ENCODE measurements at places on chromosomes 6 and 20.

- no peak for DNase-seq
Observed at GRCh38 chr6:167079853-167080297, 43.0 kb upstream of the CCR6 start.

- peak; percentile 96 for DNase-seq
Observed at GRCh38 chr6:145147981-145148749, 587.2 kb downstream of the EPM2A start.

GRCh38 chr6:26596579-26597388 lies at the start of gene ABT1:
Gene ABT1 (plus strand): TSS chr6:26596953. CDS start chr6:26596983, 30 bp downstream.
- DNase-seq, result peak; percentile 99

DNA sequence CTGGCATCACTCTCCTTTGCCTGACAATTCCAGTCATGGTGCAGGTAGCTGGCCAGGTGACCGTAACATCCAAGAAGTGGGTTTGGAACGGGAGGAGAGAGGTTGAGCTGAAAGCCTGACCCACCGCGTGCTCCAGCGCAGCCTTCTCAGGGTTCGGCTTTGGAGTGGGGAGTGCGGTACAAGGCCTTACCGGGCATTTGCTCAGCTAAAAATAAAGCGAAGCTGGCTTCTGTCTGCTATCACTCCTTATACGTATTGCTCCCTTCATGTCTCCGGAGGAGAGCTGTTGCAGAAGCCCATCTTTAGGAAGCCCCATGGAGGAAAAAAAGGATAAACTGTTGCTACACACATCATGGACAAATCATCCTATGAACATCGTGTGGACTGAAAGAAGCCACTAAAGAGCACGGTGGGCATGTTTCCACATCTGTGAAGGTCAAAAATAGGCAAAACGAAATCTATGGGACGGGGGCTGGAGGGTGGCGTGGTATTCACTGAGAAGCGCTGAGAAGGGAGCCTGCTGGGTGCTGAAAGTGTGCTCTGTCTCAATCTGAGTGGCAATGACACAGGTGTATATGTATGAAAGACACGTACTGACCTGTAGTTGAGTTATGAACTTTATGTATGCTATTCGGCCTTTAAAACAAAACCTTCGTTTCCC lies 57.2 kb upstream of the TAB2 start:
- DNase-seq, result no peak

DNA sequence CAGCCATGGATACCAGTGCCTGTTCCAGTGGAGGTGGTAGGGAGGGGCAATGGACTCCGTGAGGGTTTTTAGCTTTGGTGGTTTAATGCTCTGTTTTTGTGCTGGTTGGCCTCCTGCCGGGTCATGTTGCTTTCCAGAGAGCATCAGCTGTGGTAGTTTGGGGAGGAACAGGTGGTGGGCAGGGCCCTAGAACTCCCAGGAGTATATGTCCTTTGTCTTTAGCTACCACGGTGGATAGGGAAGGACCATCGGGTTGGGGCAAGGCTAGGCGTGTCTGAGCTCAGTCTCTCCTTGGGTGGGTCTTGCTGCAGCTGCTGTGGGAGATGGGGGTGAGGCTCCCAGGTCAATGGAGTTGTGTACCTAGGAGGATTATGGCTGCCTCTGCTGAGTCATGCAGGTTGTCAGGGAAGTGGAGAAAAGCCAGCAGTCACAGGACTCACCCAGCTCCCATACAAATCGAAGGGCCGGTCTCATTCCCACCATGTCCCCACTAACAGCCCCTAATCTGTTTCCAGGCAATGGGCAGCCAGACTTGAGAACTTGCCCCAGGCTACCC lies 38.9 kb downstream of the MRAP2 start:
- DNase-seq, result no peak

DNA sequence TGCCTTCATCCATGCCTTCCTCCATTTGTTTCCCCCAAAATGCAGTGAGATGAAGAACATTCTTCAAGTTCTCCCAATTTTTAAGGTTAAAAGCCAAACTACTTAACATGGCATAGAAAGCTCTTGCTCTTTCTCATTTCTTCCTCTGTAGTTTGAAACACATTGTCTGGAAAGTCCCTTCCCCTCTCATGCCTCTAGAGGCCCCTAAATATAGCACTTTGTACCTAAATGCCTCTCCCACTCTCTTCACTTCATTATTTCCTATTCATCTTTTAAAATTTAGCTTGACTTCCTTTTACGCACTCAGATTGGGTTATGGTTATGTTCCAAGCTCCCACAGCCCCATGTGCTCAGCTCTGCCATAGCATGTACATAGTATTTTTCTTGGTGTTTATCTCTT lies 389.3 kb downstream of the HDGFL1 start:
- DNase-seq, result no peak

GRCh38 chr6:27019651-27020552 lies 227.6 kb upstream of the PRSS16 start:
- DNase-seq, result peak; percentile 94

- no peak for DNase-seq
Observed at GRCh38 chr6:40426346-40427066, 160.7 kb downstream of the LRFN2 start.

DNA sequence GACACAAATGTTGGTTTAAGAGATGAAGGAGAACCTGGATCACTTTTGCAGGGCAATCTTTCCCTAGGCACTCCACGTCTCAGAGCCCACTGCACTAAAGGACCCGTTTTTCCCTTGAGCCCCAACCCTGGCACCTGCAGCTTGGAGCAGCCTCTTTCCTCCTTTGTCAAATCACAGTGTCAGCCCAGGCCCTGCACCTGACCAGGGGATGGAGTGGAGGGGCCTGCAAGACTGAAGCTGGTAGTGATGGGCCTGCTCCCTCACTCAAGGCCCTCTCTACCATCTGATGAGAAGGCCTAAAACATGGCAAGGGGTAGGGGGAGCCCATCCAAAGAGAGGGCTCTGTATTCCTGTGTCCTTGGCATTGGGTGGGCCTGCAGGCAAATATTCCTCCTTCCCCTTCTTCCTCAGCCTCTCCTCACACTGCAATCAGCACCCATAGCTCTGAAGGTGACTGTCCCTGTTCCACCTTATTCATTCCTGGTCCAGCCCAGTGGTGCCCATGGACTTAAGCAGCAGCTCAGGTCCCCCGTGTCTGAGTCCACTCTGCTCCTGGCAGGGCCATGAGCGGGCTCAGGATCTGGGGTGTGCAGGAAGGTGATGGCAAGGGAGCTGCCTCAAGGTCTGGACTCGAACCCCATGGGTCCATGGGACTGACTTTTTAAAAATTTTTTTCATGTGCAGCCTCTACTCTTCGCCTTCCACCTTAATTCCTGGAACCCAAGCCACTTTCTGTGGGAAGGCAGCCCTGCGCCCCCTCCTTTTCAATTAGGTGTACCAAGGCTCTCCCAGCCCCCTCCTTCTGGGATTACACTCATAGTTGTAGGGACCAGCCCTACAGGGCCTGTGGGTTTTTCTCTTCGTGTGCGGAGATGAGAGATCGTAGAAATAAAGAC lies 6.7 kb downstream of the RAET1G start:
- no peak for DNase-seq

GRCh38 chr6:148674306-148674705 lies 72.5 kb upstream of the UST start:
- DNase-seq, result no peak

- peak; percentile 24 for DNase-seq
Observed at GRCh38 chr6:53294095-53294494, 54.7 kb downstream of the ELOVL5 start.

- no peak for DNase-seq
Observed at GRCh38 chr6:90464507-90464906, 122.4 kb downstream of the MAP3K7 start.

DNA sequence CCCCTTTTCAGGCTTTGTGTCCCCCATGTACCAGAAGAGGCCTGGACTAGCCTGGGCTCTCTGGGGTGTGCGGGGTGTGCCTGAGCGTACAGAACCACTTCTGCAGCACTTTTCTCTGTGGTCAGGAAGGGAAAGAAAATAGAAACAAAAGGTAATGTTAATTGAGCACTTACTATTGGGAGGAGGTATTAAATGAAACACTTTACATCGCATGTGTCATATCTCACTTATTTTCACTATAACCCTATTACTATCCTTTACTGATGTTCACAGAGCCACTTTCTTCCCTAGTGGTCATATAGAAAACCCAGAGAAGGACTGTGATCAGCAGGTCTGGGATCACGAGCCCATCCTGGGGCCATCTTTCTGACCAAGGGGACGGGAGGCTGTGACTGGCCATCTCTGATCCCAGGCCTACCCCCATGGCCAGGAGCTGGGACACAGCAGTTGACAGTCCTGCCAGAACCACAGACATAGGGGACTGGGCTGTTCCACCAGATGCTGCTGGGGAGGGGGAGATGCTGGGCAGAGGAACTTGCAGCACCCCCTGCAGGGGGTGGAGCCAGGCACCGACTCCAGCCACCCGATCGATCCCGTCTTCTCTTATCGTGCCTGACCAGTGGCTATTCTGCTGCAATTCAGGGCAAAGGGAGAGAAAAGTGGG lies 107.6 kb downstream of the VEGFA start:
- no peak for DNase-seq

GRCh38 chr6:170057961-170058877 lies 232.7 kb downstream of the DLL1 start:
- no peak for DNase-seq

- DNase-seq, result no peak
Observed at GRCh38 chr6:107546691-107547450, 57.0 kb downstream of the SOBP start.

DNA sequence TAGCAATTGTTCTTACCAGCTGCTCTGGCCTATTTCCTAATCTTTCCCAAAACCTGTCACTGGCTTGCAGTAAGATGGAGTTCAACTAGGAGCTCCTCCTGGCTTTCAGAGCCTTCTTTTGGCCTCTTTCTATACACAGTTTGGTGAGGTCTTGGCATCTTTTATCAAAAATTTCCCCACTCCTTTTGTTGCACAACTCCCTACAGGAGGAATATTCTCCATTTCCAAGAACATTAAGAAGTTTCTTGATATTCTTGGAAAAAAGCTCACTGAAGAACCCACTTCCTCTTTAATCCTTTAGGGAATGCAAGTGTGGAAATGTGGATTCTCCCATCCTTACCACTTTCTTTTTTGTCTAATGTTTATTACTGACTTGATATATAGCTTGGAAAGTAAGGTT lies 171.3 kb upstream of the KCNK16 start:
- DNase-seq, result no peak

DNA sequence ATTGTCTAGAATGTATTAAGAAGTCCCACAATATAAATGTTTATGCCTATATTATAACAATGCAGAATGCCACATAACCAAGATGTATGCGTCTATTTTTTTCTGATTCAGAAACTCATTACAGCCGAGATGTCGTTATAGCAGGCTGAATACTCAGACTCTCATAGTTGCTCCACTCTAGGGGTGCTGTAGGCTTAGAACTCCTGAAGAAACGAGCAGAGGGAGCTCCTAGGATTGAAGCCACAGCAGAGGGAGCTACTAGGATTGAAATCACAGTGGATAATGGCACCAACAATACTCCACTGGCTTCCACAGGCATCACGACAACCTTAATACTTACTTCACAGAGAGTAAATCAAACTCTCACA lies 208.9 kb downstream of the KIF16B start:
- DNase-seq, result no peak

Data from EL (cell line).